ENCODE measurements at places on chromosomes 4 and X. TPM values are rescaled to one million over a fixed set of nuclear protein-coding genes. Genes with fewer than 3 reads are reported as not detected.

ADRA2C gene
- total RNA-seq, result not detected

GC gene
- not detected for total RNA-seq

CLTRN gene
- total RNA-seq, result 0.24 TPM

SYTL5 gene
- total RNA-seq, result not detected

PPP2R2C gene
- total RNA-seq, result not detected

NPY2R gene
- not detected for total RNA-seq

RENBP gene
- total RNA-seq, result 39.2 TPM

VSIG4 gene
- not detected for total RNA-seq

SPATA4 gene
- not detected for total RNA-seq

FRMD7 gene
- total RNA-seq, result not detected

CPZ gene
- not detected for total RNA-seq

BANK1 gene
- 354 TPM for total RNA-seq

TMSB15A gene
- total RNA-seq, result not detected

UGT2B11 gene
- total RNA-seq, result not detected

ADAMTS3 gene
- not detected for total RNA-seq

EGF gene
- total RNA-seq, result not detected

RGN gene
- 0.25 TPM for total RNA-seq

TEC gene
- total RNA-seq, result 8.3 TPM

Data from B cell (primary cell).